ENCODE measurements at places on chromosomes 5 and 9.
A peak's percentile ranks its signal among the peaks of the same experiment; 100 is the strongest.

DNA sequence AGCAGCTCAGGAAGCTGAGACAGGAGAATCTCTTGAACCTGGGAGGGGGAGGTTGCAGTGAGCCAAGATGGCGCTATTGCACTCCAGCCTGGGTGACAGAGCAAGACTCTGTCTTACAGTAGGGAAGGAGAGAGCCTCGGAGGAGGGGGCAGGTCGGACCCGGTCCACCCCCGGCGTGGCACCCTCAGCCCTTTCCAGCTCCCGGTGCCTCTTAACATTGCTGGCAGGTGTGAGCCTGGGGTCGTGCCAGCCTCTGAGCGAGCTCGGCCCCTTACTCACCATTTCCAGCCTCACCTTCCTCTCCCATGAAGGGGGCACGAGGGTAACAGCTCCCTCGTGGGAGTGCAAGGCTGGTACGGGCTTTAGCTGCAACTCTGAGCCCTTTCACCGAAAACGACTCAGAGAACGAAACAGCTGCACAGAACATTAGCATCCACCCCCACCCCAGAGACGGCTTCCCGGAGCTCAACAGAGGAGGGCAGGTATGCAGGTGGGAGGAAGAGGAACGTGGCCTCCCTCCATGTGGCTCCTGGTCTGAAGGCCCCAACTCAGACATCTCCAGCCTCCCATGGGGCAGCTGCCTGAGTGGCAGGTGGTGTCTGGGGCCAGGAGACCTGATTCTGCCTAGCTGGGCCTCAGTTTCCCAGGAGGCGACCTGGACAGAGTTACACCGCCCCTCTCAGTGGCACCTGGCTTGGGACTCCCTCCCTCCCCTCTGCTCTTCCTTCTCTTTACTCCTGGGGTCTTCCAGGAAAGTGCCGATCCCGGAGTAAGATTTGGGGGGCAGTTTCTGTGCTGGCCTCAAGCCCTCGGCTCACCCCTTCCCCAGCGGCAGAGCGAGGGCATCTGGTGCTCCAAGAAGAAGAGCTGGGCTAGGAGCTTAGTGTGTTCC lies 28.5 kb upstream of the ABO start:
- no peak for DNase-seq

DNA sequence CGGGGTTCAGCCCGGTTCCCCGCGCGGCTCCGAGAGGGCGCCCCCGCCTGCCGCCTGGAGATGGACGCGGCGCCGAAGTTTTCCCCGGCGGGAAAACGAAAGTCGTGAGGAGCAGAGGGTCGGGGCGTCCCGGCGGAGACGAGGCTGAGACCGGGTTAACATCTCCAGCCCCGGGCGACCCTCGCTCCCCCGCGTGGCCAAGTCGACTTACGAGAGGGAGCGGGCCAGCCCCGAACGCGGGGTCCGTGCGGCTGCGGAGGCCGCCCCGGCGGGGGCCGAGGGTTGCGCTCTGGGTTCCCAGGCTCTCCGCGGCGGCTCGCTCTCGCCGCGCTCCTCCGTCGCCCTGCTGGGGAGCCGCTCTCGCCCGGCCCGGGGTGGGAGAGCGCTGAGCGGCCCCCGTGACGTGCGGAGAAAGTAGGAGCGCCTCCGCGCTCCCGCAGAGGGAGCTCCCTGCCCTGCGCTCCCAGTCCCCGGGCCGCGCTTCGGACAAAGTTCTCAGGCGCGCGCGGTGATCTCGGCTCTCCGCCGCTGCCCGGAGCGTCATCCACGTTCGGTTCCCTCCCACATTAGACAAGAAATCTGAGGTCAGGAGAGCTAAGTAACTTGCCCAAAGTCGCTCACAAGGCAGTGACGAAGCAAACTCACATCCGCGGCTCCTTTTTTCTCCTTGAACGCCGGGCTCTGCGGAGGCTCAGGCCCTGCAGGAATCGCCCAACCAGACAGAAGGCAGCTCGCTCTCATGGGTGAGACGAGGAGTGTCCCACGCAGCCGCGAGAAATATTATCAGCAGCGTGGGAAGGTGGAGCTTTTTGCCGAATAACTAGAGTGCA lies 1.2 kb upstream of the GCNT4 start:
- peak; percentile 74 for DNase-seq

DNA sequence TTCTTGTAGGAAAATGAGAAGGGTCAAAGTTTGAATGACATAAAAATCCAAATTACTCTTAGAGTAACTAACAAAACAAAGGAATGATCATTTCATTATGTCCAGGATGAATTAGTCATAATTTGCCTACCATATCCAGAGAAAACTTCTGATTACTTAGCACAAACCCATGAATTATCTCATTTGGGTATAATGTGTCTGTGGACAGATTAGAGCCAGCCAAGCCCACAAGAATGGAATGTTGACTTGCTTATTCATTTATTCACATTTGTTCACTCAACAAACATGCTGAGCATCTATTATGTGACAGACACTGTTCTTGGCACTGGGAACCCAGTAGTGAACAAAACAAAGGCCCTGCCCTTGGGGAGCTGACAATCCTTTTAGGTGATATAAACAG lies 87.4 kb downstream of the APBA1 start:
- DNase-seq = peak; percentile 68

GRCh38 chr5:135066781-135067180 lies 32.8 kb upstream of the PITX1 start:
- DNase-seq = no peak

DNA sequence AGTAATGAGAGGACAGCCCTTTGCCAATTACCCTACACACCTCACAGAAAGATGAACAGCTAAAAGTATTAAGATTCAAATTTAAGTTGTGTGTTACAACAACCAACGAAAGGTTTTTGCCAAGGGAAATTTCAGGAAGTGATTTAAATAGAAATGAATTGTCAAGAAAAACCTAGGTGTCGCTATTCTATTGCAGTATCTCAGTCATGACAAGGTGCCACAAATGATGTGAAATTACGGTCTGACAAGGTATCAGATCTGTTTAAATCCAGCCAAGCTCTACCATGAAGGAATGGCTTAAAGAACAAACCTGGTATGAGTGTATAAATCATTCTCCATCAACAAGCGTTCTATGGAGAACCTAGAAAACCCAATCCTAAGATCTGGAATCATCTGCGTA lies 189.7 kb downstream of the ATPSCKMT start:
- no peak for DNase-seq
